ENCODE measurements at places on chromosomes 4 and X. TPM values are rescaled to one million over a fixed set of nuclear protein-coding genes. Genes with fewer than 3 reads are reported as not detected.

RBMXL3 gene
- not detected for total RNA-seq

DNA sequence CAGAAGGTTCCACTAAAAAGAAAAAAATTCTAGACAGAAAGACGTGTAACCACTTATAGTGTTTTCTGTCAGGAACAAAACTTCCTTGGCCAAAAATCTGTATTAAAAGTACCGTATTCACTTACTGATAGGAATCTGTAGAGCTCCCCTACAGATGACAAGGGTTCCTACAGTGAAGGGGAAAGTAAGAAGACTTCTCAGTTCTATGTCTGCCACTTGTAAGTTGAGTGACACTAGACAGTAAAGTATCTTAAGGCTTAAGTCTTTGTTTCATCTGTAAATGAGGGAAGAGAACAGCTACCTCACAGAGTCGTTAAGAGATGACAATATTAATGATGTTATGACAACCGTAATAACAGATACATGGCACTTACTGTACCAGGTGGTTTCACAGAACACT is 3.3 kb downstream of the COQ2 start:
- no peak overlapping the region for H3K27ac ChIP-seq
- H3K4me1 ChIP-seq = peaks cover 12% of the 10 kb centered on the region
- H3K27me3 ChIP-seq = no peaks in the 10 kb centered on the region
- DNase-seq = no peak
- no peak overlapping the region for H3K4me3 ChIP-seq
- peaks cover 12% of the 10 kb centered on the region for H3K36me3 ChIP-seq

GRCh38 chr4:189656641-189657040 is 284.0 kb upstream of the FRG1 start:
- H3K4me3 ChIP-seq = no peak overlapping the region
- no peak overlapping the region for H3K27ac ChIP-seq
- no peaks in the 10 kb centered on the region for H3K27me3 ChIP-seq
- no peaks in the 10 kb centered on the region for H3K36me3 ChIP-seq

DNA sequence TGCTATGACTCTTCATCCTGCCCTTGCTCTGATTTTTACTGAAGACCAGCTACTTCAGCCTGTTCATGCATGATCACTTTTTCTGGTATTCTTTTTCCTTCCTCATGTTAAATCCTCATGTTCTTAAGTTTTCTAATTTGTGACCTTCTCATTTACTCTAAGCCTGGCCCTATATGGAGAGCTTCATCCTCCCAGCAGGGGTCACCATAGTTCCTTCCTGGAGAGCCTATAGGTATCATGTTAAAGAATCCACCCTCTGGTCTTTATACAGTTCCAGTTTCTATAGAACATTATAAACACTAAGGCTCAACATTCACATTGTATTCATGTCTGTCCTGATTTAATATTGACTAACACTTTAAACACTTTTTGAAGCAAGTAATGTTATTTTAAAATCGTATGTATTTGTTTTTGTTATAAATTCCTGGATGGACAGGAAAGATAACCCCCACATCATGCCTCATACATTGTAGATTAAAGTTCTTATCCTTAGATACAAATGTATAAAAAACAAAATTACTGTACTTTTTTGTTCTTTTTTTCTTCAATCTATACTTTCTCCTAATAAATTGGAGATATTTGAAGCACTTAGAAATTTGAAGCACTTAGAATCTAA is 53.8 kb upstream of the OTUD4 start:
- H3K36me3 ChIP-seq = no peaks in the 10 kb centered on the region
- no peaks in the 10 kb centered on the region for H3K27me3 ChIP-seq
- no peaks in the 10 kb centered on the region for H3K4me1 ChIP-seq
- peak; percentile 76 for DNase-seq
- no peak overlapping the region for H3K4me3 ChIP-seq

GRCh38 chr4:7151668-7152227 is 40.6 kb upstream of the SORCS2 start:
- no peaks in the 10 kb centered on the region for H3K27me3 ChIP-seq
- H3K36me3 ChIP-seq = no peaks in the 10 kb centered on the region
- DNase-seq = no peak
- H3K4me1 ChIP-seq = no peaks in the 10 kb centered on the region

XAGE2 gene
- total RNA-seq = not detected

GYG2 gene
- not detected for total RNA-seq

DNA sequence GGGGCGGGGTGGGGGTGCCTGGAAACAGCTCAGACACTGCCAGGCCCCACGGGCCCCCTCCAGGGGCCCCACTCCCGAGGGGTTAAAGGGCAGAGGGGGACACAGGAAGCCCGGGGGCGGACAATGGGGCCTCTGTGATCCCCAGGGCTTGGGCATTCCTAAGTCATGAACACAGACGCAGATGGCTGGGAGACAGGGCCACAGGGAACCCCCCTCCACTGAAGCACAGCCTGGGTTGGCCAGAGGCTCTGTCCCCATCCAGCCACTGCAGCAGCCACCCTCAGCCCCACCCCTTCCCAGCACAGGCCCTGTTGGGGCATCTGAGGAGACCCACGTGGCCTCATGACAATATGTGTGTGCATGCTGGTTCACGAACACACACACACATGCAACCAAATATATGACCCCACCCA is 3.9 kb downstream of the L1CAM start:
- H3K36me3 ChIP-seq = no peaks in the 10 kb centered on the region
- H3K4me3 ChIP-seq = no peak overlapping the region
- DNase-seq = no peak
- peaks cover 22% of the 10 kb centered on the region for H3K4me1 ChIP-seq
- no peak overlapping the region for H3K27ac ChIP-seq

DNA sequence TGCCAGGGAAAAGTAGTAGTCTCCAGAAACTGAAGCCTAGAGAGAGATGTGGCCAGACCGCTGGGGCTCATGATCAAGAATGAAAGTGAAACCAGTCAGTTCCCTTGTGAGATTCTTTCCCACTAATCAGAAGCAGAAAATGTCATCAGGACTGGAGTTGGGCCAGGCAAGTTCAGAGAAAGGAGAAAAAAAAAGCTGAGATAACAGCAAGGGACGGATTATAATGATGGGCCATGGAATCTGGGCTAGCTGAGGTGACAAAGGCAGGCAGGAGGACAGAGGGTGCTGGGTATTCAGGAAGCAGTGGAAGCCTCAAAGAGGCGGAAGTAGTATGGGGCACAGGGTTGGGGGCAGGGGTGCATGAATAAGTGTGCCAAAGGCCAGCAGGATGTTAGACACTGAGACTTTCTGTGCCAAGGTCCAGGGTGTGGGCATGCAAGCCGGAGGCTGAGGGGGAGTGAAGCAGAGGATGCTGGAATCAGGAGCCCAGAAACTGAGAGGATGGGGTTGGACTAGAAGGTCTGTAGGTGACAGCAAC is 2.5 kb downstream of the CXorf38 start:
- H3K36me3 ChIP-seq = peaks cover 7% of the 10 kb centered on the region
- peak overlapping the region; percentile 88 for H3K27ac ChIP-seq
- H3K4me1 ChIP-seq = peaks cover 43% of the 10 kb centered on the region
- peak overlapping the region; percentile 39 for H3K4me3 ChIP-seq

DNA sequence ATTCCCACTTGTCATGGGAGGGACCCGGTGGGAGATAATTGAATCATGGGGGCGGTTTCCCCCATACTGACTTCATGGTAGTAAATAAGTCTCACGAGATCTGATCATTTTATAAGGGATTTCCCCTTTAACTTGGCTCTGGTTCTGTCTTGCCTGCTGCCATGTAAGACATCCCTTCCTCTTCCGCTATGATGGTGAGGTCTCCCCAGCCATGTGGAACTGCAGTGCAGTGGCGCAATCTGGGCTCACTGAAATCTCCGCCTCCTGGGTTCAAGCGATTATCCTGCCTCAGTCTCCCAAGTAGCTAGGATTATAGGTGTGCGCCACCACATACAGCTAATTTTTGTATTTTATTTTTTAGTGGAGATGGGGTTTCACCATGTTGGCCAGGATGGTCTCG is 2.9 kb downstream of the HPGDS start:
- DNase-seq = peak; percentile 38
- H3K4me1 ChIP-seq = no peaks in the 10 kb centered on the region
- no peaks in the 10 kb centered on the region for H3K36me3 ChIP-seq

DNA sequence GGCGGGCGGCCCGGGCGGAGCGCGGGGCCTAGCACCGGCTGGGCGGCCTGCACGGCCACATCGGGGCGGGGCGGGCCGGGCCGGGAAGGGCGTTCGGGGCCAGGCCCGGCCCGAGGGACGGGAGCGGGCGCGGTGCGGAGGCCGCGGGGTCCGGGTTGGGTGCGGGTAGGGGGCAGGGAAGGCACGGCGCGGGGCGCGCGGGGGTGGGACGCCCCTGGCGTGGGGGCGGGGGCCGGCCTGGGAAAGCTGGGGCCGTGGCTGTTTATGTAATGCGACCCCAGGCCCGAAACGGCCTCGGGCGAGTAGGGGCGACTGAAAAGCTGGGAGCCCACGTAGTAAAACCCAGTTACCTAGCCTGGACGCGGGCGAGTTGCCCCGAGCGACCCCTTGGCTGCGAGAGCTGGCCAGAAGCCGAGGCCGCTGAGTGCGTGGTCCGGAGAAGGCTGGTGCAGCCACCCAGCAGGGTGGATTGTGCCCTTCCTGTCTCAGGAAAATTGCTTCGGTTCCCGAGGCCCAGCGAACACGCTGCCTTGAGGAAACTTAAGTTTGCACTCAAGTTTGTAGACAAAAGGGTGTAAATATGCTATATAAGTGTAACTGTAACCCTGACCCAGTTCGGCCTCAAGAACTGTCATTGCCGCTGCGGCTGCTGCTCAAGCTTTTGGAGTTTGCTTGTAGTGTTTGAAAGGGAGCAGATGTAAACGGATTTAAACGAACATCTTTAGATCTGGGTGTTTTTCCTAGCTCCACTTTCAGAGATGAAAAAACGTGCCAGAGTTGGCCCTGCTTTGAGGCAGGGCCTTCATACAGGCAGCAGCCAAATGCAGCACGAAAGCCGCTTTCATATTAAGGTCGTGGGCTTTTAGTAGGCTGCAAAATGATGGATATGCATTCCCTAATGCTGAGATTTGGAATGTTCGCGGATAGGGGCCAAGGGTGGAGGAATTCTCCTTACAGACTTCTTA is 674 bp downstream of the SEC24B start:
- no peaks in the 10 kb centered on the region for H3K27me3 ChIP-seq
- peak overlapping the region; percentile 72 for H3K27ac ChIP-seq
- H3K4me1 ChIP-seq = peaks cover 34% of the 10 kb centered on the region
- H3K36me3 ChIP-seq = no peaks in the 10 kb centered on the region
- H3K4me3 ChIP-seq = peak overlapping the region; percentile 56

- DNase-seq = no peak
- no peak overlapping the region for H3K27ac ChIP-seq
- H3K4me3 ChIP-seq = no peak overlapping the region
- H3K36me3 ChIP-seq = no peaks in the 10 kb centered on the region
- peaks cover 64% of the 10 kb centered on the region for H3K27me3 ChIP-seq
Measured at GRCh38 chr4:174210952-174211490, 72.4 kb downstream of the FBXO8 start.

GRCh38 chrX:68061206-68061535 is 372.1 kb downstream of the OPHN1 start:
- H3K27me3 ChIP-seq = no peaks in the 10 kb centered on the region
- H3K36me3 ChIP-seq = no peaks in the 10 kb centered on the region
- no peak overlapping the region for H3K27ac ChIP-seq
- DNase-seq = no peak

DNA sequence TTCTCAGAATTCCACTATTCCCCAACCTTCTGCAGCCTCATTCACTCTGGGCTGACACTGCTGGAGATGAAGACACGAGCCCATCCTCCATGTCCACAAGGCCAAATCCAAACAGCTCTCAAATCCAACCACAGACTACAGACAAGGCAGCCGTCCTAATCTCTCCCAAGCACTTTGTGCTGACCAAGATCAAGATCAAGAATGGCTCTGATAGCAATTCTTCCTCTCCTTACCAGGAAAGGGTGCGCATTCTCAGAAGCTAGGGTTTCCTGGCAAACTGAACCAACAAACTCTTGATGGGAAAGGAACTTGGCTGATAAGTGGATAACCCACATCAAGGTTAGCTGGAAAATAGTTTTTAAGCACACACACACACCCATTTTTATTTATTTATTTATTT is 26.5 kb downstream of the RELL1 start:
- no peaks in the 10 kb centered on the region for H3K36me3 ChIP-seq
- no peak overlapping the region for H3K4me3 ChIP-seq
- H3K27me3 ChIP-seq = no peaks in the 10 kb centered on the region
- H3K4me1 ChIP-seq = no peaks in the 10 kb centered on the region
- DNase-seq = no peak
- no peak overlapping the region for H3K27ac ChIP-seq

GRCh38 chr4:139798456-139798855 is 132.8 kb downstream of the MGST2 start:
- H3K4me3 ChIP-seq = no peak overlapping the region
- H3K27me3 ChIP-seq = no peaks in the 10 kb centered on the region
- peak; percentile 4 for DNase-seq
- H3K4me1 ChIP-seq = no peaks in the 10 kb centered on the region
- H3K27ac ChIP-seq = no peak overlapping the region

GRCh38 chrX:19775830-19776485 is 111.4 kb downstream of the SH3KBP1 start:
- H3K36me3 ChIP-seq = no peaks in the 10 kb centered on the region
- no peak overlapping the region for H3K27ac ChIP-seq
- H3K4me1 ChIP-seq = peaks cover 36% of the 10 kb centered on the region
- H3K27me3 ChIP-seq = no peaks in the 10 kb centered on the region

SSX3 gene
- not detected for total RNA-seq

ELK1 gene
- total RNA-seq = 15.2 TPM

DNA sequence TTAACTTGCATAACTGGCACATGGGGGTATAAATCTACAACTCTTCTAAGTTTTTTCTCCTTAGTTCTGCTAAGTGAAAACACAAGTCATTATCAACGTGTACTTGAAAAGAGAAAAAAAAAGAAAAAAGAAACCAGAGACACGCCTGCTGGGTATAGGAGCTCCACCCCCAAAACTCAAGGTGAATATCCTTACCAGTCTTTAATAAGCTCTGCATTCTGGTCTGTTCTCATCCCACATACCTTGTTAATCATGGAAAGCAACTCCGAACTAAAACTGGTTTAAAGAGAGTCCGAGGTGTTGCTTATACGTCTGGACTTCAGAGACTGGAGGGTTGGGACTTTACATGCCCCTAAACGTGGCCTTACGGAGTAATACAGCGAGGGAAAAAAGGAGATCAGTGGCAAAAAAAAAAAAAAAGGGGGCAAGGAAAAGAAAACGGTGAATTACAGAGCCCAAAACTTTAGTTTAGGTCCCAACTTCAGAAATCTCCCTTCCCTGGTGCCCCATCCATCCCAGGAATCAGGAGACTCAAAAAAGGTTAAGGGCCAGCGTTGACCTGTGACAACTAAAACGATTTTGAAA is 1.0 kb downstream of the PGRMC2 start:
- H3K27me3 ChIP-seq = no peaks in the 10 kb centered on the region
- peak overlapping the region; percentile 64 for H3K4me3 ChIP-seq
- peak overlapping the region; percentile 70 for H3K27ac ChIP-seq
- peaks cover 16% of the 10 kb centered on the region for H3K4me1 ChIP-seq
- DNase-seq = no peak

GRCh38 chr4:3679851-3680311 is 86.3 kb upstream of the ADRA2C start:
- H3K36me3 ChIP-seq = no peaks in the 10 kb centered on the region
- H3K4me3 ChIP-seq = no peak overlapping the region
- H3K27me3 ChIP-seq = no peaks in the 10 kb centered on the region
- no peak overlapping the region for H3K27ac ChIP-seq
- no peak for DNase-seq
- no peaks in the 10 kb centered on the region for H3K4me1 ChIP-seq

All from natural killer cell (primary cell).